ENCODE measurements at places on chromosomes 4 and X.

DNA sequence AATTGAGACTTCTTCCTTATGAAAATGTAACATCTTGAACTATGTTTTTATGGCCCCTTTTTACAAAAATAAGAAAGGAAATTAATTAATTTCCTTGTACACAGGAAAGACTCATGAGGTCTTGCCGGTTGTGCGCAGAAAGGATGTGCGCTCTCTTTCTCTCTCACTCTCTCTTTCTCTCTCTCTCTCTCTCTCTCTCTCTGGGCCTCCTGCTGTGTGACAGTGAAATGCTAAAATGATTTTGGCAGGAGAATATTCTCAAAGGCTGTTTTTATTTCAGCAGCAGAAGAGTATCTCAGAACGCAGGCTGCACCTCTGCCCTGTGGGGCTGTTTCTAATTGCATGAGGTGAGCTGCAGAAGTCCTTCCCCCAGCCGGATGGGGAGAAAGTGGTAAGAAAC lies 349.0 kb downstream of the MID1IP1 start:
- no peak for DNase-seq

DNA sequence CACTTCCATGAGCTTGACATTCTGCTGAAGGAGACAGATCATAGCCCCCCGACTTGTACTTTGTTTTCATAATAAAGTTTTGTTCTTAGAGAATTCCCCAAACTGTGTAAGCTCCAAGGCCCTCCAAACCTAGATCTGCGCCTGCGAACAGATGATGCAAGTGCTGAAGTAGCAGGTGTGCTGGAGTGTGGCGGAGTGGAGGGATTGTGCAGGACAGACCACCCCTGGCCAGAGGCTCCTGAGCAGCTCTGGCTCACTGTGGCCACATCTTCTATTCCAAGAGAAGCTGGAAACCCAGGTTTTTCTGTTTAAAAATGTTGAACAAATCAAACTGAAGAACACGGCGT lies 46.4 kb downstream of the TBC1D14 start:
- DNase-seq: no peak

DNA sequence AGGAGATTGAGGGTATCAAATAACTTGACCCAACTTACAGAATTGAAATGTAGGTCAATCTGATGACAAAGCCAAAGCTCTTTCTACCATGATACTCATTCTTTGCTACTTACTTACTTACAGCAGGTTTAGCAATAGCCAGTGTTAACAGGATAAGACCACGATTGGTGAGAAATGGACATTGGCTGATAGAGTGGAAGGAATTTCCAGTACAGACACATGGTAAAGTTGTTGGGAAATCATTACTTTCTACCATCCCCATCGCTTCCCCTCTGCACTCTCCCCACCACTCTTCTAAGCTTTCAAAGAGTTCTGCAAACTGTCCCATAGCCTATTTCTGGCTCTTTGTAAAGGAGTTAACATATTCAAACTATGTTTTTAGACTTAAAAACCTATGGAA lies 119.7 kb downstream of the CHRNA9 start:
- no peak for DNase-seq

DNA sequence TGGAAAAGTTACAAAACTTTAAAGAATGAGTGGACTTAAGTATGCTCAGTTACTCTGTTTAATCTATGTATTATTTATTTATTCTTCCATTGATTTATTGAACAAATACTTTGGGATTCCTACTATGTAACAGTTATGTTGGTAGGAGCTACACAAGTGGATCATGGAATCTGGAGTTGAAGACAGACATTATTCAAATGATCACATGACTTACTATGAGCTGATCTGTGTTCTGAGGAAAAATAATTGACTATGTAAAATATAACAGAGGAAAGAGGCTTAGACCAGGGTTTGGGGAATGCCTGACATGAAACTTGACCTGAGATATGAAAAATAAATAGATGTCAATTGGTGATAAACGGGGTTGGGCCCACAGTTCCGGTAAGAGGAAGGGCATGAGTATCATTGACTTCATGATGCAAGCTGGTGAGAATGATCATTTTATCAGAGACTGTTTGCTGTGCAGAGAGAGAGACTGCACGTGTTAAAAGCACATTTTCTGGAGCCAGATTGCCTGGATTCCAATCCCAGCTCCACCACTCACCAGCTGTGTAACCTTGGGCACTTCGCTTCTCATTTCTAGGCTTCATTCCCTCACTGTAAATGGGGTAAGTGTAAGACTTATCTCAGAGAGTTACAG lies 179.0 kb downstream of the SPCS3 start:
- DNase-seq: no peak

DNA sequence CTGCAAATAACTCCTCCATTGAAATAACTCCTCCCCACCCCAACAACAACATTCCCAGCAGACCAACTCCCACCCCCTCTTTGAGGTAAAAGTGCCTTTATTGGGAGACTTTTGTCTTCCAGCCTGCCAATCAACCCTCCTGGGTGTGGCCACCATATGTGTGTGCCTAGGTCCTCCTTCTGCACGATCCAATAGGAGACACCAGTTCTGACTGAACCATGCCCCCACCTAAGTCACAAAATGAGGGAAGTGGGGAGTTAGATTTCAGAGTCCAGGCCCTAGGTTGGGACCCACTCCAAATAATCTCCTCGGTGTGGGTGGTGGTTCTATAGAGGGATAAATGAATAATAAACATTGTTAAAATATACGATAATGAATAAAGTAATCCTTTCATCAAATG lies 3.0 kb downstream of the PLP2 start:
- DNase-seq: no peak

DNA sequence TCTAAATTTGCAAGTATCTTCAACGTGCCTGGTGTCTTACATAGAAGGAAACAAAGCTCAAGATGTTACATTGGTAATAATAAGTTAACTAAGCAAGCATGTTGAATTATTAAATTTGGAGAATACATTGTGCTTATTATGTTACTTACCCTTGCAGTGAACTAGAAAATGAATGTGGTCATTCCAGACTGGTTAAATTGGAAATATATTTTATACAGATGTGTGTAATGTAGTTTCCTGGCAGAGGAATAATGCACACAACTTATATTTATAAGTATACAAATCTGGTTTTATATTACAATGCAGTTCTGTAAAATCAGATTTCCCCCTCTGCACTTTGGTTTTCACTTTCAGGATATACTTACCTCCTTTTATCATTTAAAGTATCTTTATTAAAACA lies 159.9 kb upstream of the SLIT2 start:
- no peak for DNase-seq

GRCh38 chrX:84240848-84241565 lies 53.0 kb upstream of the RPS6KA6 start:
- DNase-seq: no peak

GRCh38 chr4:172946503-172946902 lies 222.1 kb upstream of the GALNT7 start:
- DNase-seq: no peak

DNA sequence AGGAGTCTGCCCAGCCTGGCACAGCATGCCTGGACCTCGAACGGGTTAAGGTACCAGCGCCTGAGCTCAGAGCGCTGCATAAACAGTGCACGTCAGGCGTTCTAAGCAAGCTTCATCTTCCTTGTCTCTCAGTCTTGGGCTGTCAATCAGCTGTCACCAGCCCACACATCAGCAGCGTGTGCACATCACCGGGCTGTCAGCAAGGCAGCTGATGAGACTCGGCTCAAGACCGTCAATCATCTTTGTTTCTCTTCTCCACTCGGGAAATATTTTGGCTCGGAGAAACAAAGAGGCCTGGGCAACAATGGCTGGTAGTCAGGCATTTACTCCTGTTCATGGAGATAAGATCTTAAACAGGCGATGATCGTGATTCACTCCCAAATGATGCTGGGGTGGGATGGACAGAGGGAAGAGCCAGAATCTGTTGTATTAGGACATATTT lies 141.3 kb downstream of the LDB2 start:
- DNase-seq: no peak

DNA sequence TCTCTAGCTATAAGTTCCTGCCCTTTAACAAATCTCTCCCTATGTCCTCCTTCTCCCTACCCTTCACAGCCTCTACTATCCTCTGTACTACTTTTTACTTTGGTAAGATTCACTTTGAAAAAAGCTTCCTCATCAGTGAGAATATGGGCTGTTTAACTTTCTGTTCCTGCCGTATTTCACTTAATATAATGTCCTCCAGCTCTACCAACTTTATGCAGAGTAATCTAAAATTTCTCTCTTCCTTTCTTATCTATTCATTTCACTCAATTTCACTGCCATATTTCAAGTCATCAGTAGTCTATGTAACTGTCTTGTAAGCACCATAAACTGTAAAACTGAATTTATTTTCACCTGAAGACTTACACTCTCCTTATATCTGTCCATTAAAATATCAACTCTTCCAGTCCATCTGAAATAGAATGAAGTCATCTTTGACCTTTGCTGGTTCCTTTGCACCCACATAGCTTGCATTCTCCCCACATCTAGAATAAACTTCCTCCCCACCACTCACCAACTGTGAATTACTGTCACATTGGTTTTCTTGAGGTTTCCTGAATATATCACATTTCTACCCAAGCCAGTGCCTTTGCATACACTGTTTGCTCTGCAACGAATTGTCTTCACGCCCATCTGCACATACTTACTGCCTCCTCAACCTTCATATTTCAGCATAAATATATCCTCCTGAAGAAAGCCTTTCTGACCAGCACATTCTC lies 54.6 kb downstream of the ARAP2 start:
- no peak for DNase-seq

GRCh38 chrX:39592776-39593175 lies 505.0 kb downstream of the BCOR start:
- DNase-seq: no peak

DNA sequence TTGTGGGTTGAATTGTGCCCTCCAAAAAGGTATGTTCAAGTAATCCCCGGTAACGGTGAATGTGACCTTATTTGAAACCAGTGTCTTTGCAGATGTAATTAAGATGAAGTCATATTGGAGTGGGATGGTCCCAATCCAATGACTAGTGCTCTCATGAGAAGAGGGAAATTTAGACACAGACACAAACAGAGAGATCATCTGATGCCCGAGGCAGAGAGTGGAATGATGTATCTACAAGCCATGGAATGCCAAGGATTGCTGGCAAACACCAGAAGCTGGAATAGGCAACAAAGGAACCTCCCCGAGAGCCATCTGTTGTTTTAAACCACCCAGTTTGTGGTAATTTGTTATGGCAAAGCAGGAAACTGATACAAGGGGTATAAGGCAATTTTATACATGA lies 35.1 kb downstream of the RPS6KA3 start:
- DNase-seq: no peak

- DNase-seq: no peak
Measured at GRCh38 chr4:101242441-101242840, 104.9 kb downstream of the PPP3CA start.

GRCh38 chr4:107575243-107575642 lies 144.8 kb downstream of the PAPSS1 start:
- DNase-seq: no peak

- DNase-seq: no peak
Measured at GRCh38 chrX:130098210-130098552, 12.1 kb downstream of the ELF4 start.

DNA sequence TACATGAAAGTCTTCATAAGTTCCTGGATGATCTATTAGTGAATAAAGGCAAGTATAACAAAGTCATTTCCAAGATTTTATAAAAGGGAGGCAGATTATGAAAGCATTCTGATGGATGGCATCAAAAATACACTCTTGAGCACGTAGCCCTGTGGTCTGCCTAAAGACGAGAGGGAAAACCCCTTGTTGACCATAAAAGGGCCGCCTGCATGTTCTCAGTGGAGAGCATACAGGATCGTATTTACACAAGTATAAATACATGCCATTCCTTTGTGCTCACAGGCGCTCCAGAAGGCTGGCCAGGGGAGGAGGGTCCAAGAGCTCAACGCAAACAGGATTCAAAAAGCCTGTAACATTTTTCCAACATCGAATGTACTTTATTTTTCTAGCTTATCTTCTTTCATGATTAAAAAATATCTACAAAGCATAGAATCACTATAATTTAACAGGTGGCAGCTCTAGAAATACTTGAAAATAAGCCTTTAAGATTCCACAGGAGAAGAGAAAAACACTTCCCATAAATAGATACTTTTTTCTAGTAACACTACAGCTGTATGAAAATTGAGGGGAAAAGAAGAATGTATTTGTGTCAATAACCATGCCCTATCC lies 29.6 kb downstream of the PDGFC start:
- DNase-seq: no peak

GRCh38 chrX:133444196-133444595 lies 28.9 kb upstream of the GPC4 start:
- no peak for DNase-seq

DNA sequence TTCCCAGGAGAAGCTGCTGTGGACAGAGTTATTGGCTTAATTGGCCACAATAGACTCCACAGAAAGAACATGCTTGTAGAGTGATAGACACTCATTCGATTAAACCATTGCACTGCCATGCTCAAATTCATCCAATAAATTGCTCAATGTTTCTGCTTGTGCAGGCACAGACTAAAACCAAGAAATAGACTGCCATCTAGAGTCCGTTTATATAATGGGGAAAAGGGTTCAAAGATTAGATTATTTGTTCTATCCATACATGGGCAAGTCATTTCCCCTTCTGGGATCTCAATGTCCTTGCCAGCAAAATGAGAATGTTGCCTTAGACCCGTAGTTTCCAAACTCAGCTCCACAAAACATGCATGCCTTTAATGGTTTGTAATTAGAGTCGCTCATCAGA lies 8.7 kb downstream of the SMIM10 start:
- DNase-seq: no peak

- no peak for DNase-seq
Measured at GRCh38 chr4:38046727-38047489, 86.7 kb downstream of the PTTG2 start.

DNA sequence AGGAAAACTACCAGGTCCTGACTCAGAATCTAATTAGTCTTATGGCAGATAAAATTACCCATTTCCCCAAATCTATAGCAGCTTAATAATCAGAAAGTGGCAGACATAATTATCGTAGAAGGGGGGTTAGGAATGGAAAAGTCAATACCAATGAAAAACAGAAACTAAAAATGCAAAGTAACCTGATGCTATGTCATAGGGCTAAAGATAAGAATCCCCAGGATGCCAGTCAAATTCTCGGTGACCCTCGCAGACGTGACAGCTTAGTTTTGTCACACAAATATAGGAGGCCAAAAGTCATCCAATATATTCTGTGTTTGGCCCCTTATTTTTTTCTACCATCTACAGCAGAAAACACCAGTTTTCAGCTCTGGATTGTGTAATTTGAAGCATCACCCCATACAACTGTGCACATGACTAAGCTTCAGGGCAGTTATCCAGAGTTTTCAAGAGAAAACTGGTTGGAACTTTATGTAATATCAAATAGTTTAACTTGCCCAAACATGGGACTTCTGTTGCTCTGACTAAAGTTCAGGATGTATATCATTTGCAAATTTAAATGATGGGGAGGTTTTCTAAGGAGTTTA lies 30.9 kb downstream of the RASSF6 start:
- DNase-seq: no peak

- no peak for DNase-seq
Measured at GRCh38 chrX:15359701-15360100, 24.4 kb upstream of the PIGA start.

- DNase-seq: no peak
Measured at GRCh38 chrX:85031505-85031904, 27.8 kb downstream of the APOOL start.

GRCh38 chr4:110119337-110119736 lies 79.1 kb downstream of the ELOVL6 start:
- no peak for DNase-seq

Measured in stimulated activated CD8-positive, alpha-beta memory T cell treated with anti-CD3 and anti-CD28 coated beads, Interleukin-4, amount 100 ng/mL, for 24 hours (primary cell).